Activated T-cell treated with anti-CD3 and anti-CD28 coated beads for 24 hours (primary cell): ENCODE measurements at places on chromosomes 3 and 15.

DNA sequence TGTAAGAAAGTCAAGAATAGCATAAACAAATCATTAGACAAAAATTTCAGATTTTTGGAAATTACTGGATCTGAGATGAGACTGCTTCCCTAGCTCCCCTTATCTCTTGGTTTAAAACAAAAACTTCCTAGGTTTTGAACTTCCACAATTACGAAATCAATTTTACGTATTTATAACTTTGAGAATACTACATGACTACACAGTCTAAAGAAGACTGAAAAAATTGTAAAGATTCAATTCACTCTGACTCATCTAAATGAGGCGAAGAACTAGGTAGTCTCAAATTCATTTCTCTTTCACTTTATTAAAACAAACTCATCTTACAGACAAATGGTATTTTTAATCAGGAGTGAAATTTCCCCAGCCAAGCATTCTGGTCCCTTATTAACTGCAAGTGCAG is 10.3 kb downstream of the CCDC54 start:
- DNase-seq: no peak

GRCh38 chr3:100106531-100107141 is 7.7 kb downstream of the FILIP1L start:
- DNase-seq: no peak

GRCh38 chr15:99604865-99605264 is 39.1 kb downstream of the MEF2A start:
- DNase-seq: no peak

- no peak for DNase-seq
These were observed 583 bp downstream of the IL17RE start for GRCh38 chr3:9903238-9903624.

DNA sequence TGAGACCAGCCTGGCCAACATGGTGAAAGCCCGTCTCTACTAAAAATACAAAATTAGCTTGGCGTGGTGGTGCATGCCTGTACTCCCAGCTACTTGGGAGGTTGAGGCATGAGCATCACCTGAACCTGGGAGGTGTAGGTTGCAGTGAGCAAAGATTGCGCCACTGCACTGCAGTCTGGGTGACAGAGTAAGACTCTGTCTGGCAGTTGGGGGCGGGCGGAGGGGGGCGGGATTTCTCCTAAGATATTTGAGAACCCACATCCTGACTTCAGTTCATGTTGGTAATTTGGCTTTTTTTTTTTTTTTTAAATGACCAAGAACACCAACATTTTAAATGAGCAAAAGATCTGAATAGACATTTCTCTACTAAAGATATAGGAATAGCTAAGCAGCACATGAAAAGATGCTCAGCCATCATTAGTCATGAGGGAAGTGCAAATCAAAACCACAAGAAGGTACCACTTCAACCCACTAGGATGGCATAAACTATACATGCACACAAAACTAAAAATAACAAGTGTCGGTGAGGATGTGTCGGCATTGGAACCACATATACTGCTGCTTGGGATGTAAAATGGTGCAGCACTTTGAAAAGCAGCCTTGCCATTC is 75.6 kb upstream of the LMOD3 start:
- DNase-seq: peak; percentile 52

GRCh38 chr15:90211440-90212143 is 10.5 kb downstream of the SEMA4B start:
- DNase-seq: no peak

DNA sequence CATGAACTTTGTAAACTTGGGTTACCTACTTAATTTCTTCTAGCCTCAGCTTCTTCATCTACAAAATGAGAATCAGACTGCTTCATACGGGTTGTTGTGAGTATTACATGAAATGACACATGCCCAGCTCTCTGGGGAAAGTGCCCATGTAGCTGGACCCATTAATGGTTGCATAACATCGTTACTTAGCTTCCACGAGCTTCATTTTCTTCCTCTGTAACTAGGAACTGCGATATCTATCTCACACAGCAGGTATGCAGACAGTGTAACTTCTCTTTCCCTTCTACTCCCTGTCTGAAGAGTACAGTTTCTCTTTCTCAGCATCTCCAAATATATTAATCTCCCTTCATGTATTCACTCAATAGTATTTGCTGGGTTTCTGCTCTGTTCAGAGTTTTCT is 37.9 kb upstream of the DLG1 start:
- DNase-seq: no peak

- DNase-seq: no peak
These were observed 139.8 kb upstream of the PROK2 start for GRCh38 chr3:71924721-71925120.

GRCh38 chr3:117553461-117553860 is 843.9 kb downstream of the TUSC7 start:
- DNase-seq: no peak

- no peak for DNase-seq
These were observed 41.7 kb downstream of the ARIH1 start for GRCh38 chr15:72515591-72516389.

- peak; percentile 79 for DNase-seq
These were observed 51.8 kb upstream of the GATM start for GRCh38 chr15:45429941-45430792.

GRCh38 chr3:189041482-189042090 is 130.2 kb upstream of the TPRG1 start:
- DNase-seq: peak; percentile 74

GRCh38 chr3:181431748-181432147 is 280.0 kb upstream of the SOX2 start:
- no peak for DNase-seq

DNA sequence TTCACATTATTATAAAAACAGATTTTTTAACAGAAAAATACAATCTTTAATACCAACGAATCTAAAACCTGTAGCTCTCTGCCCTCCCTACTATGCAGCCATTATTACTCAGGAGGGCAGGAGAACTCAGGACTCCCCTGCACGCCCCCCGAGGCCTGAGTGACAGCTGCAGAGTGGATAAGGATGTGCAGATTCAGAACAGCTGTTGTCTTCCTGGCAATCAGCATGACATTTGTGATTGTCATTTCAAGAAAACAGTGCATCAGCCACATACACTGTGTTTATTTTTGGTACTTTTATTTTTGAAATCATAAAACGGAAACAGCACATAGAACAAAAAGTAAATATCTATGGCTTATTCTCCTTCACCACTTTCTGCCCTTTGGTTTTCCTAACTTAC is 450.8 kb downstream of the OCA2 start:
- DNase-seq: no peak

- DNase-seq: no peak
These were observed 22.4 kb downstream of the PAQR5 start for GRCh38 chr15:69320977-69321554.

- DNase-seq: no peak
These were observed 91.5 kb upstream of the GOLIM4 start for GRCh38 chr3:168187233-168187632.

GRCh38 chr3:19427422-19428149 is 279.3 kb downstream of the KCNH8 start:
- no peak for DNase-seq

GRCh38 chr3:166444756-166445155 is 607.5 kb upstream of the BCHE start:
- DNase-seq: no peak

GRCh38 chr3:20055020-20055775 is 15.0 kb downstream of the KAT2B start:
- peak; percentile 25 for DNase-seq

GRCh38 chr3:138234401-138235179 is 47.5 kb downstream of the ARMC8 start:
- DNase-seq: no peak

DNA sequence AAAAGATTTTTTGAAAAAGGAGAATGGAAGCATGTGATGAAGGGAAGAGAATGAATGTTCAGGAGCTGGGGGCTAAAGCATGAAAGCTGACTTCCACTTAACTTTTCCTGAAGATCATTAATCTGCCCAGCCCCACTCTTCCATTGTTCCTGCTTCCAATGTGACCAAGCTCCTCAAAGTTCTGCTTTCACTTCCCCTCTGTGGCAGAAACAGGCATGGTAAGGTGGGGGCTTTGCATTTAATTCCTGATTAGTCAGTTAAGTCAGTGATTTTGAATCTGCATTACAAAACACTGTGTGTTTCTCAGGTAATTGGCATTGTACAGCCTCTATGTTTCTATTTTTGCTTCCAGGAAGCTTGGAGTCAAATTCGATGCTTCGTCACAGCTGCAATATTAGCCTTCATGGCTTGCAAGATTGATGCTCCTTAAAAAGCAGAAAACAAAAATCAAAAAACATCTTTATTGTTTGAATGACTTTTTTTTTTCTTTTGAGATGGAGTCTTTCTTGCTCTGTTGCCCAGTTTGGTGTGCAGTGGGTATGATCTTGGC is 7.3 kb upstream of the TM6SF1 start:
- DNase-seq: no peak

DNA sequence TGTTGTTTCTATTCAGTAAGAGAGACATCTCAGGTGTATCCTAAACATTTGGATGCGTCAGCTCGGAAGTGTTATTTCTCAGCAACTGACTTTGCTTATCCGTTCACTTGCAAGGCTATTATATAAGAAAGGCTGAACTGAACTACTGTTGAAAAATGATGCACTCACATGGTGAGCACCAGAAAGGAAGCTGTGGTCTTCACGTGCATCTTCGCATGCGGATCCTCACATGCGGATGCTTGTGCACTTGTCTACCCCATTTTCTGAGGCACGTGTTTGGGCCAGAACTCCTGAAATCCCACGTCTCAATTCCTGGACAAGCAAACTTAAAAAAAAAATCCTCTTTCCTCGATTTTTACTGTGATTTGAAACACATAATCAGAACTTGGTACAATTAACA is 63.2 kb downstream of the PDZRN3 start:
- DNase-seq: no peak

- no peak for DNase-seq
These were observed 145.0 kb downstream of the ADAM10 start for GRCh38 chr15:58604455-58604923.

GRCh38 chr15:52021128-52021671 is 2.2 kb downstream of the MAPK6 start:
- DNase-seq: peak; percentile 69

DNA sequence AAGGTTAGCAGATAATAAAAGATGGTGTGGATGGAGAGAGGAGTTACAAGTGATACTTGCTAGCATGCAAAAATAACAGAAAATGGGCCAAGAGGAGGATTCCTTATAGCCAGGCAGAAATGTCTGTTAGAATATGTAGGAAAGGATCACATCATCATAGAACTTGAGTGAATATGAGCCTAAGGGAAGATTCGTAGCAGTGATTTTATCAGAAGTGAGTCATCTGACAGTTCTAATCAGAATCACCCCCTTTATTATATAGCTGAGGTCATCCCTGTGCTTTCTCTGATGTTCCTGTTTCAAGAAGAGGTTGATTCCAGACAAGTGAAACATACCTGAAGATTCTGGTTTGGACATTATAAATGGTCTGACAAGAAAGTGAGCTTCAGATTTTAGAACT is 22.9 kb downstream of the EXOG start:
- no peak for DNase-seq

- no peak for DNase-seq
These were observed 54.1 kb downstream of the SRGAP3 start for GRCh38 chr3:9195390-9195789.
